ENCODE measurements at places on chromosomes 7 and 10.

- DNase-seq = no peak
These were observed 38.9 kb upstream of the UBN2 start for GRCh38 chr7:139192014-139192706.

- no peak for DNase-seq
These were observed 25.9 kb downstream of the TNRC18 start for GRCh38 chr7:5397736-5398135.

DNA sequence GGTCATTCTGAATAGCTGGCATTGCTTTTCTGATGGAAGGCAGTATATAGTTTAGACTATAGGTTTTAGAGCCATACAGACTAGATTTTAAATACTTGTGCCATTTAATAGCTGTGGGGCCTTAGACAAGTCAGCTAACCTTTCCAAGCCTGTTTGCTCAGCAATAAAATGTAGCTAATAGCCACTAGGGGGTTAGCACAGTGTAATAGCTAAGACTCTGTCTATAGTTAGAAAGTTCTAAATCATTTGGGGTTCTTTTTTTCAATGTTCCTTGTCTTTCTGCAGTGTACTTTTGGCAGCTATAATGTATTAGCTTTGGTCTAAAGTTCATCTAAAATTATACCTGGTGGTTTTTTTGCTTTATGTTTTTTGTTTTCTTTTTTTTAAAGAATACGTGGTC is 7.5 kb upstream of the KIFBP start:
- DNase-seq = no peak

GRCh38 chr7:13540429-13540828 is 449.0 kb downstream of the ETV1 start:
- no peak for DNase-seq

GRCh38 chr10:22435650-22436049 is 90.4 kb downstream of the SPAG6 start:
- no peak for DNase-seq

- DNase-seq = no peak
These were observed 260.5 kb downstream of the GPAM start for GRCh38 chr10:111923032-111923431.

DNA sequence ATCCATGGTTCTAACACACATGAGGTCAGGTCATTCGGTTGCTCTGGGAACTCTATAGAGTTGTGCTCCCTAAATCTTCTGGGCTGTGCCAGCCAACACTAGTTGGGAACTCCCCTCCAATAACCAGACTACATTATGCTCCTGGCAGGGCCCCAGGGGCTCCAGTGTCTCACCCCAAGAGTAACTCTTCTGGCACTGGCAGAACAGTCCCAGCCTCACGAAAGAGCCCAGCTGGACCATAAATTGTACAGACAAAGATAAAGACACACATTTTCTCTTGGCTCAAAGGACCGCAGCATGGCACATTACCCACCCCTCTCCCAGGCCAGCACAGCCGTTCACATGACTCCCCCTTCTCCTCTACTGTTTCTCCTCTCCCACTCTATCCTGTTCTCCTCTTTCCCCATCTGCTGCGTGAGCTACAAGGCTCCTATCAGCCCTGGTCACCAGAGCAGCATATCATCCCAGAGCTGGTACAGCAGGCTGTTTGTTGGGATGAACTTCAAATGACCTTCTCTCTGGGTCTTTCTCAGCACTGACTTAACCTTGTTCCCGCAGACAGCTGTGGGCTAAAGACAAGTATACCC is 230.6 kb downstream of the PLXNA4 start:
- no peak for DNase-seq

DNA sequence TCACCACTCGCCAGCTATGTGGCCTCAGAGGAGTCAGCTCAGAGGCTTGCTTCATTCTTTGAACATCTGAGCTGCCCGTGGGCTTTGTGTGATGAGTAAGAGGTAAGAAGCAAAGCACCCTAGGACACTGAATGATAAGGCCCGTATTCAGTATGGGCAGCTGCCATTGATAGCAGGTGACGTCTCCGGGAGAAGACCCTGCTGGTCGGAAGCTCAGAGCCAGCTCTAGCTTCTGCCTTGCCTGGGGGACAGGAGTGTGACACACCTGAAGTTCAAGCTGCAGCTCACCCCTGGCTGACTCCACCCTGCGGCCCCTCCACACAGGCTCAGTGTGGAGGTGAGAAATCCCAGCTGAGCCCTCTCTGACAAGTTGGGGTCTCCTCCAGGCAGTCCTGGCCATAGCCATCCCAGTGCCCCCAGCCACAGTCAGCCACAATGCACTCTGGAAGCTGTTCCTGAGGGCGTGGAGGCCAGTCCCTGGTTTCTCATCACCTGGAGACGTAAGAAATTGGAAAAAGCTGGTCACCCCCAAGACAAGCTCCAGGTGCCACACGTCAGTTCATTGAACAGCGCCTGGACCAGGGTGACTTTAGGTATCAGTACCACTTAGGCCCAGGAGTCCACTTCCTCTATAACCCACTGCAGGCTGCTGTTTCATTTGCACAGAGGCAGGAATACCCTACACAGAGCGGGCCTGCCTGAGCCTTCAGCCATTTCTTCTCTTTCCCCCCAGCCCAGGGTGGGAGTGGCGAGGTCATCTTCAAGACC is 164.9 kb upstream of the RHEB start:
- no peak for DNase-seq

DNA sequence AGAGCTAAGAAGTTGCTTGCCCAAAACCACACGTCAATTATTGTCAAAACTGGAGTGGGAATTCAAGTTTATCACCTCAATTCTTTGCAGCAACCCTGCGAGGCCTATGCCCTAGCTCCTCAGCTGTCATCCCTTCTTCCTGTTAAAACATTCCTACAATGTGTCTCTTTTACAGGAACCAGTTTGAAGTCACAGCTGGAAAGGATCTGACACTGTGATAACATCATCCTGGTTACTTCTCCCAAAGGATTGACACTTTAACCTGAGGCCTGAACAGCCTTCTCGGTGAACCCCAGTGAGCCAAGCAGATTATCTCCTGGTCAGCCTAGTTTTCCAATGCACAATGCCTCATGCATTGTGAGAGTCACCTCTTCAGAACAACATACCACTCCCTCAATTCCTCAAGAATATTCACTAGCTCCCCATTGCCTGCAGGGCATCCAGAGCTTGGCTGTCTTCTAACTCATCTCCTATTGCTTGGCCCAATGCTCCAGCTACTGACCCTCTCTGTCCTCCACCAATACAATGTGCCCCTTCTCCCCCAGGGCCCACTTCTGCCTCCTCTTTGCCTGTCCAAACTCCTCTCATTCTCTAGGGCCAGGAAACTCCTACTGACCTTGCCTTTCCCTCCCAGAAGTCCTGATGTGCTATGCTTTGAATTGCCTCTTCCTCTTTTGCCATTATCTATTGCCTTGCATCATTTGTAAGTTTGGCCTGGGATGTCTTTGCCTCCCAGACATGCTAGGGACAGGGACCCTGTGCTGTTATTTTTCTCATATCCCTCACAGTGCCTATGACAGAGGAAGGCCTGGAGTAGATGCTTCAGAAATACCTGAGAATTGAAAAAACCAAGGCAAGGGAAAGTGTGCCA is 10.4 kb upstream of the DLG5 start:
- DNase-seq = no peak

- DNase-seq = no peak
These were observed 2.9 kb downstream of the FOXL3 start for GRCh38 chr7:292826-293225.

DNA sequence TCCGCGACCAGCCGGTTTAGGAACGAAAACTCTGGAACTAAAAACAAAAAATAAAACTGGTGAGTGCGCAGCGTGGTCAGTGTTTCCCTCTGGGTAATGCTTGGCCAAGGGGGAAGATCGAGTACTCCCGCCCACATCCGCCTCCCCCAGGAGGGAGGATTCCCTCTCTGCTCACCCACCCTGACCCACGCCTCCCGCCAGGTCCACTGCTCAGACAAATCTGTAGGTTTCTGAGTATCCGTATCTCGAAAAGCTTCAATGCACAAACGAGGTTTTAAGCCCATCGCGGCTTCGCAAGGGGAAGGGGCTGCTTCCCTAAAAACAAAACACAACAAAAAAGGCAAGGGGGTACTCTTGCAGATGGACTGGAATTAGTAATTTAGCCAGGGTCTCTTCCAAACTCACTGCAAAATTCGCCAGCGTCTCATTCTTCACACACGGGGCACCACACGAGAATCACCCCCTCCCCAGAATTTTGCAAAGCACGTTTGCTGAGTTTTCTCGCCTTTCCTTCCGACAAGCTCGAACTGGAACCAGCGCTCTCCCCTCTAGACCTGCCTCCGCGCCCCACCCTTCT is 75.2 kb downstream of the INSIG1 start:
- no peak for DNase-seq

DNA sequence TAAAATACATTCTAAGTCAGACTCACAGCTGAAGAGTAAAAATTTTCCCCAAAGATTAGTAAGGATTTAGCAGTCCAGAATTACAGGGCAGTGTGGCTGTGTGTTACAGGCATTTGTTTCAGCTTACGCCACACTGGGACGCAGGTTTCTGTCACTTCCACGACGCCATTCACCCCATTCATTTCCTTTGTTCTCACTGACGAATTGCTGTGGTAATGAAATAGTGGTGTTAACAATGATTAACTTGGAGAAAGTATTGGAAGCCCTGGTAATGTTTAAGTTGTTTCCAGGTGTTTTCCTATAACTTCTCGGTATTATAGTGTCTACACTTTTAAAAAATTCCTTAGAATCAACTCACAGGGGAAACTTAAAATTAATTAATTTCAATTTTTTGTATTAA is 370.9 kb downstream of the SH2D4B start:
- DNase-seq = no peak
